HT1080 (cell line): ENCODE measurements at places on chromosomes 4 and X. TPM values are rescaled to one million over a fixed set of nuclear protein-coding genes. Genes with fewer than 3 reads are reported as not detected.

PRDM5 gene
- 0.63 and 0.73 TPM in 2 replicates for total RNA-seq

- no peak for DNase-seq
Observed at GRCh38 chr4:152398060-152398459, 137.8 kb downstream of the FBXW7 start.

UCP1 gene
- total RNA-seq: 0.07 TPM in 1 of 2 replicates, not detected in the other

GRCh38 chr4:179478608-179479007 is 2036.4 kb upstream of the AGA start:
- no peak for DNase-seq
